Caudate nucleus (tissue), 63 donors: ENCODE measurements at places on chromosomes 1 and 21.

DNA sequence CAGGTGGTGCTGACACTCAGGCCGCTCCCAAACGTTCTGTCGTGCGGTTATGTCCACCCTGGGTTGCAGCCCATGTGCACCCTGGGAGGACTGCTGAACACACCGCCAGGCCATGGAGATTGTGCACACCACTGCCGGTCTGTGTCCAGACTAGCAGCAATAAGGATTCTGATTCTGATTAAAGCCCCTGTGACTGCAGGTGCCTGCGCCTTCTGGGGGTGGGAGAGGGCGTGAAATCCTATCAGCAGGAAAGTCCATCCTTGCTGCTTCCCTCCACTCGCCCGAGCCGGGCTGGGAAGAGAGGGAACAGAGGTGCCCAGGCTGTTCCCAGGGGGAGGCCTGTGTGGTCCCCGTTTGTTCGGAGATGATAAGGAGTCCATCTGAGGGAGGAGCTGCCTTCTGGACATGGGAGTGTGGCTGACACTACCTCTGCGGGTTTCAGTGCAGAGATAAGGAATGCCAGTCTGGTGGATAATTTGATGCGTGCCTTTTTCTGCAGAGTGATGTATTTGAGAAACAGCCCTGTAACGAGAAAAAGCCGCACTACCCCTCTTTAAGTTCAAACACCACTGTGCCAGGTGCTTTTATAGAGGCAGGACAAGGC is 41.2 kb downstream of the BACE2 start:
- DNase-seq = no peak

- no peak for DNase-seq
Measured at GRCh38 chr1:21278208-21278859, 11.9 kb downstream of the ECE1 start.

GRCh38 chr1:153617663-153618062 is 1.5 kb upstream of the S100A14 start:
- no peak for DNase-seq

DNA sequence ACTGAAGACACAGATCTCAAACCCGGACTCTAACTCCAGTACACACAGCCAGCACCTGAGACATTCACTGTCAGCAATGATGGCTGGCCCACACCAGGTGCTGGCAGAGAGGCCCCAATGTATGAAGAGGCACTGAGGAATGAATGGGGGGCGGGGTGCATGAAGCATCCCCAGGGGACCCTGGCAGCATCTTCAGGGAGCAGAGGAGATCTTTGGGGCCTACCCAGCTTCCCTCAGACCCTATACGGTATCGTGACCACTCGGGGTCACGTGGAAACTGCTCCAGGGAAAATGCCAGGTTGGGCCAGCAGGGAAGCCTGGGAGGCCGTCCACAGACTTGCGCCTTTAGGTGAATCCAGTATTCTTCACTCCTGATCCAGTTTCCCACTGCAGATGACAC is 84.3 kb downstream of the NPHP4 start:
- no peak for DNase-seq

DNA sequence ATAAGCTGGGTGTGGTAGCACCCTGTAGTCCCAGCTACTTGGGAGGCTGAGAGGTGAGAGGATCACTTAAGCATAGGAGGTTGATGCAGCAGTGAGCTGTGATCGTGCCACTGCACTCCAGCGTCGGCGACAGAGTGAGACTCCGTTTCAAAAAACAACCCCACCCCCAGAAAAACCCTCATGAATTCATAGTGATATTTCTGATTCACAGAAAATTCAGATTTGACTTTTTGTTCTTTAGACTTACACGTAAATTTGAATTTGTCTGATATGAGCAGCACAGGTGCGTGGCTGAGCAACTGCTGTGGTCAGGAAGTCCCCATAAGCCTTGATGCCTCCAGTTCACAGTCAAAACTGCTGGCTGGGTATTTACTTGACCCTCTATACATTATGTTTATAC is 10.0 kb upstream of the MORC3 start:
- DNase-seq = no peak

GRCh38 chr1:208917723-208918122 is 665.8 kb upstream of the CAMK1G start:
- DNase-seq = no peak

DNA sequence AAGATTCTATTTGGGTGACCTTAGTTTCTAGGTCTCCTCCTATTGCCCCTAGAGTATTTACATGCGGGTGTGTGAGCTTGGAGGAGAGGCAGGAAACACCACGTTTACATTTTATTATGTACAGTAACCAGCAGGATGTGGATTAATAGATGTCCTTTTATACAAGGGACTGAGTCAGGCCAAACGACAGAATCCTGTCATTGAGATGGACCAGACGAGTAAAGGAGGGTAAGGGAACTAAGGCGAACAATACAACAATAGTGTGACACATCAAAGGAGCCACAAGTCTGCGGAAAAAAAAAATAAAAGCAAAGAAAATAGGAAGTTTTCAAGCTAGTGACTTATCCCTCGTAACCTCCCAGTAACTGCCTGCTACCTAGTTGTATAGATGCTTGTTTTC is 151.1 kb downstream of the GABPA start:
- no peak for DNase-seq

DNA sequence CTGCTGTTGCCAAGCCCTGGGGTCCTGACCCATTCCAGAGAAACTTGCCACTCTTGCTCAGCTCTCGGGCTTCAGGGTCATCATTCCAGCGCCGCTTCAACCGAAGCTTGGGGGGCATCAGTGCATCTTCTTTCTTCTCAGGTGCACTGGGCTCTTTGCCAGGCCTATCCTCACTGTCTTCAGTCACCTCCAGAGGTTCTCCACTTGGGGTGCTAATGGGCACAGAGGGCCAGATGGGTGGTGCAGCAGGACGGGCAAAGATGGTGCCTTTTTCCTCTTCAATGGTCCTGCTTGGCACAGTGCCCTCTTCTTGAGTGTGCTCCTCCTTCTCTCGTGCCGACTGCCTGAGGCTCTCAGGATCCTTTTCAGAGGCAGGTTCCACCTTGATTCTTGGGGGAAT is 13.3 kb downstream of the ETV3 start:
- DNase-seq = no peak

GRCh38 chr1:197606168-197606845 is 169.0 kb downstream of the DENND1B start:
- no peak for DNase-seq

DNA sequence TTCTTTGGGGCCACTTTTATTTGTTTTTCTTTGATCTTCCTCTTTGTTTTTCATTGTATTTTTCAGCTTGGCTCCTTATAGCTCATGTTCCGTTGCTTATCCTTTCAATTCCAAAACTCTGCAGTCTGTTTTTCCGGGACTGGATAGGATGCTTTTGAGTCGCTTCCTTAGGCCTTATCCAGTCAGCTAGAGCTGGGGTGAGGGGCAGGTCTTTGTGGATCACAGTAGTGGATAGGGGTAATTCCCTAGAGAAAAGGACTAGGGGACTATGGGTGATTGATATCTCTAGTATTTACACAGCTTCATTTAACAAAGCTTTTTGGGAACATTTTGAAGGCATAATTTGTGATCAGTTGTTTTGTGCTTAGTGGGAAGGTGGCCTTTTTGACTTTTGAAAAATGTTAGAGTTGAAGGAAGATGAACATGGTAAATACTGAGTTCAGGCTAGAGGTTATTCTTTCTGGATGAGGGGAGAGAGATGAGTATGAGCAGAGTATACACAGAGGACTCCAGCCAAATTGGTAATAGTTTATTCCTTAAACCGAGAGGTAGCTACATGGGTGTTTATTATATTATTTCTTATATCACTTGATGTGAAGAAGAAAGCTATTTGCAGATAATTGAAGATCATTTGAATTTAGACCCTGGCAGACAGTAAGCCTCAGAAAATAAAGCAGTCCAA is 22.5 kb downstream of the CEP350 start:
- DNase-seq = no peak

GRCh38 chr1:54249819-54250435 is 50.0 kb downstream of the MRPL37 start:
- no peak for DNase-seq

- no peak for DNase-seq
Measured at GRCh38 chr1:74429580-74429979, 82.8 kb downstream of the LRRC53 start.

- no peak for DNase-seq
Measured at GRCh38 chr1:114153261-114154145, at the start of gene SYT6. Gene SYT6, minus strand, starts transcription at chr1:114153869. Its CDS starts 97 bp downstream, at chr1:114153772.

DNA sequence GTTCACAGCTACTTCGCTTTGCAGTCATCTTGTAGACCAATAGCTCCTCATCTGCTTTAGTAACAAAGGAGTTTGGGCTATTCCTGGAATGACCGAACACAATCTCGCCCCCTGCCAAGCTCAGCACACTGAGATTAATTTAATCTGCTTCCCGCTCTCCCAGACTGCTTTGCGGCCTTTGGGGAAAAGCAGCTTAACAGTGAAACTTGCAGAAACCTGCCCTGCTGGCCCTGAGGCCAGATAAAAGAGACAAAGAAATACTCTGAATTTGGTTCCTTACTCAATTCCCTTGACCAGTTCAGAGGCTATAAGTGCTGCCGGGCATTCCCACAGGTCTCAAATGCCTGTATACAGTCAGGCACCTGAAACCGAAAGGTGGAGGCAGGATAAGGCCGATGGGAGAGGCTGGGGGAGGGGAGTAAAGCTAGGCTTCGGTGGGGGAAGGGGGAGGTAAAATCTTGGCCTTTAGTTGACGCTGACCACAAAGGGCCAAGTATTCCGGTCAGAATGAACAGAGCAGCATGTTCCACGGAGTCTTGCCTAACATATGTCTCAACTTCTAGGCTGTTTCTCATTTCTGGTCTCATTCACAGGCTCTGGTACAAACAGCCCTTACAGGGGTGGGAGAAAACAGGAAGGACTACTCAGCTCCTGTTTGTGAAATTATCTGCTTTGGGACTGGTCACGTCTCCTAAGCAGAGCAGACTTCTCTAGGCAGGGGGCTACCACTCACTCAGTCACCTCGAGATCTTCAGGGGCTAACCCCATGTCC is 17.7 kb upstream of the A3GALT2 start:
- DNase-seq = no peak

GRCh38 chr1:173488001-173488400 is 10.9 kb downstream of the PRDX6 start:
- DNase-seq = no peak

- no peak for DNase-seq
Measured at GRCh38 chr1:153288634-153289275, 24.0 kb downstream of the PGLYRP3 start.

- no peak for DNase-seq
Measured at GRCh38 chr1:119367432-119368124, 1.0 kb upstream of the HAO2 start.

DNA sequence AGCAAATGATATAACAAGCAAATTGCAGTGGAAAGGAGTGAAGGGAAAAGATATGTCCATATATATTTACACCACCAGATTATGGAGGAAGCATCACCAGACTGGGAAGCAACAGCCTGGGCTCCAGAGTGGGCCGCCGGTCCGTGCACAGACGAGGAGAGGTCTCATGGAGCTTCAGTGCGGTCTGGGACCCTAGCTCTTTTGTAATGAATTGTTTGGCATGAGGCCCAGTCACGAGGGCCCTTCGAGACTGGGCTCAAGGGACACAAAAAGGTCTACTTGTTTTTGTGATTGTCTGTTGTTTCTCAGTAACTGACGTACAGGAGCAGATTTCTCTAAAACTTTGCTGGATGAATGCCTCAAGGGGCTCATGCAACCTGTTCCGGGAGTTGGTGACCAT is 12.9 kb upstream of the STUM start:
- no peak for DNase-seq

DNA sequence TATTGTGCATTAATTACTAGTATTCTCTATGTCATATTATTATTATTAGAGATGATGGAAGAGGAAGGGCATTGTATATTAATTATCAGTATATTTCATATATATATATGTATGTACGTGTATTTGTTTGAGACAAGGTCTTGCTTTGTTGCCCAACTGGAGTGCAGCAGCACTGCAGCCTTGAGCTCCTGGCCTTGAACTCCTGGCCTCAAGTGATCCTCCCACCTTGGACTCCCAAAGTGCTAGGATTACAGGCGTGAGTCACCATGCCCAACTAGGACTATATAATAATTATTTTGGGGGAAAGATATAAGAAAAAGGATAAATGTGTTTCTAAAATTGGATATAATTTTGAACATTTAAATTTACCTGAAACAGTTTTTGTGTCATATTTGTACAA is 63.2 kb upstream of the USP24 start:
- no peak for DNase-seq

DNA sequence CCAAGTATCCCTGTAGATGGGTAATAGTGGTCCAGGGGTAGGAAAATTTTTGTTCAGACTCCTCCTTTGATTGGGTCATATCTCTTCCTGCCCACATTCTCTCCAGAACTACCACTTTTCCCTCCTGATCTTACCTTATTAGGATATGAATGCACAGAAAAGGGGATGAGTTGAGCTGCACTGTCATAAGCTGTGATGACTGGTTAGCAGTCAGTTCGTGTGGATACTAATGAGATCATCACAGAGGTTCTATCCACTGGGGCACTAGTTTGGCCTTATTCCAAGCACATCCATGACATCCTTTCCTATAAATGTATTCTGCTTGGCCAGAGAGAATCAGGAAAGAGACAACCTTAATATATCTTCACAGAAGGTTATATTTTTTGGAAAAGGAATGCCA is 22.1 kb upstream of the TBX15 start:
- DNase-seq = no peak

DNA sequence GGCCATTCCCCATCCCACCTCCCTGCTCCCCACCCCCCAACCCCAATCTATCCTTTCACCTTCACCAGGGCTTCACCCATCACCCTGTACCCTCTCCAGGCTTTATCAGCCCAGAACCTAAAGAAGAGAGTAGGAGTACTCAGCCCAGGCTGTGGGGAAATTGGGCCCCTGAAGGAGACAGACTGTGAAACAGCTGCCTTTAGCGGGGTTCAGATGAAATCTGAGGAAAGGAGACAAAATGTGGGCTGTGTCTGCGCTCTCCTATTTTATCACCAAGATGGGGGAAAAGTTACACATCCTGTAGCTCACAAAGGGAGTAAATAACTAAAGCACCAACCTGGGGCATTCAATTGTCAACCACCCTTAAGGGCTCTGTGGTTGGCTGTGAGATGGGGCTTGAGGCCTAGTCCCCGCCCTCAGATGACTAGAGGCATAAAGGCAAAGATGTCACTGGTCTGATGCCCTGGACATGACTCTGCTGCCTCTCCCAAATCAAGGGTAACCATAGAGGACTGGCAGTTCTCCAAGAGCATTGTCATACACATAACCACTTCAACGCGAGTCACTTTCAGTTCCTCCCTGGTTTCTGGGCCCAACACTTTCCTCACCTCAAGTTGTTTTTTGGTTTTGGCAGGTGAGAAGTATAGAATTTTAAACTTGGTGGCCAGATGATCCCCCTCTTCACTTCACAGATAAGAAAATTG is 30.0 kb downstream of the SLC27A3 start:
- DNase-seq = no peak
